ENCODE measurements at places on chromosomes 2 and 18.
A peak's percentile ranks its signal among the peaks of the same experiment; 100 is the strongest.

GRCh38 chr2:145551686-145552085 is 1031.8 kb upstream of the ZEB2 start:
- DNase-seq: no peak

GRCh38 chr2:191675807-191676721 is 1.9 kb upstream of the NABP1 start:
- DNase-seq: no peak

DNA sequence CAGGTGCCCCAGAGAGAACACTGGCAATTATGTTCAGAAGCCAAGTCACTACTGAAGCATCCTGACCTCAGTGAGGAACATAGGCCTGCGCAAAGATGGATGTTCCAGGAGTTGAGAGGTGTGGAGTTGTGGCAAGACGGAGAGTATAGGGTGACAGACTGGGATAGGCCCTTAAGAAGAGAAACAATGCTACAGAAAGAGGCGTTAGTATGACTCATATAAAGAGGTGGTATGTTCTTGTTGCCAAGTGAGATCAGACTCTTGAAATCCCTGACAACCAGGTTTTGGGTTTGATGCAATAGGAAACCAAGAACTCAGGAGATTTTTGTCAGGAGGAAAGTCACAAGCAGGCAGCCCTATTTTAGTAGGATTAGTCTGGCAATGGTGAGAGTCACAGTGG is 185.6 kb downstream of the RIT2 start:
- no peak for DNase-seq

- no peak for DNase-seq
These were observed 41.1 kb upstream of the REG3G start for GRCh38 chr2:78984386-78984785.

- DNase-seq: no peak
These were observed 75.2 kb downstream of the TMEFF2 start for GRCh38 chr2:192119536-192119935.

DNA sequence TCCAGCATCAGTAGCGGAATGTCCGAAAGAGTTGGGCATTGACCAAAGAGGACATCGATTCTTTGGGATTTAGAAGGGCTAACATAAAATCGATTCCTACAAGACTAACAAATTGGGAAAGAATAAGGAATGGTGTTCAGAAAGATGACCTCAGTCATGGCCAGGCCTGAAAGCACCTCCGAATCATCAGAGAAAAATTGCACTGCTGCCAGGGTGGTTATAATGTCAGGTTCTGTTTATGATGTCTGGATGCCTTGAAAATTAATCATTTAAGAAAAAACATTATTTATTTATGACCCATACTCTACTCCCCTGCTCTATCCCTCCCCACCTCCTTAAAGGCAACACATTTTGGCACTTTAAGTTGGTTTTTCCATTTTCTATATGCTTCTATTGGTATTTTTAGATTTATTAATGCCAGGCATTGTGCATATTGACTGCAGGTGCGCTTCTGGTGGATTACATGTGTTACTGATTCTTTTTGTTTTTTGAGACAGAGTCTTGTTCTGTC is 104.7 kb downstream of the MYCN start:
- no peak for DNase-seq

DNA sequence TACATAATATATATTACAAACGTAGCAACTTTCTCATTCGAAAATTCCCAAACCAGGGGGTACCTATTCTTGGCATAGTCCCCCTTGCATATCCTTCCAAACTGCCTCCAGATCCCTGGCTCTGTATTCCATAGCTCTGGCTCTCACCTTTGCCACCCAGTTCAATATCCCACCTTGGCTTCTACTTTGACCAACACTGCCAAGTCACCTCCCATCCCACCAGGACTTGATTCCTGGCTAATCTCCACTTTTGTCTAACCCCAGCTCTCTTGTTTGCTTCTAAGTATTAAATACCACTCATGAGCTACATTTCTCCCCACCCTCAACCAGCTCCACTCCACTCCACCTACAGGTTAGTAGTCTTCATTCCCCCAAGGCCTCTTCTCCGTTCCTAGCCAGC is 103.2 kb upstream of the WDR75 start:
- no peak for DNase-seq

GRCh38 chr18:22098563-22098989 is 70.8 kb upstream of the GATA6 start:
- no peak for DNase-seq

- DNase-seq: no peak
These were observed 8.9 kb downstream of the RAB31 start for GRCh38 chr18:9716780-9717563.

DNA sequence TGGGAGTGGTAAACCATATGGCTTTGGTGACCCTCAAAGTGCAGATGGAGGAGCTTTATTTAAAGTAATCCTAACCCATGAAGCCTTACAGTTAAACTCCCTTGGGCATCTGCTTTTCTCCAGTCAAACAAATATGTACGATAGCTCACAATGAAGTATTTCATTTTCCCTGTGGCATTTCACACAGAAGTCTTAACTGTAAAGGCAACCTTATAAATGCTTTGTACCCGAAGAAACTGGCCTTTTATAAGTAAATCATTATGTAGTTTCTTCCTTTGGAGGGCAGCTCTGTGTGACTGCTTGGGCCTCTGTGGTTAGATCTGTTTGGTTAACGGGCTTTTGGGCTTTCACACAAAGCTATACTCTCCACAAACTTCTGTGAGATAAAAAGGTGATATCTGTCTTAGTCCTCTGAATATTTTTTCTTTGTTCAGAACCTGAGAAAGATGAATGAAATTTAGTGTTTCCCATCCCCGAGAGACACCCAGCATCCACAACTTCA is 46.6 kb downstream of the SCN1A start:
- no peak for DNase-seq

- DNase-seq: no peak
These were observed 23.5 kb upstream of the DNMT3A start for GRCh38 chr2:25365241-25365640.

GRCh38 chr2:41723526-41723925 is 324.3 kb upstream of the PKDCC start:
- DNase-seq: no peak

GRCh38 chr2:213476641-213477040 is 192.4 kb downstream of the SPAG16 start:
- DNase-seq: no peak

DNA sequence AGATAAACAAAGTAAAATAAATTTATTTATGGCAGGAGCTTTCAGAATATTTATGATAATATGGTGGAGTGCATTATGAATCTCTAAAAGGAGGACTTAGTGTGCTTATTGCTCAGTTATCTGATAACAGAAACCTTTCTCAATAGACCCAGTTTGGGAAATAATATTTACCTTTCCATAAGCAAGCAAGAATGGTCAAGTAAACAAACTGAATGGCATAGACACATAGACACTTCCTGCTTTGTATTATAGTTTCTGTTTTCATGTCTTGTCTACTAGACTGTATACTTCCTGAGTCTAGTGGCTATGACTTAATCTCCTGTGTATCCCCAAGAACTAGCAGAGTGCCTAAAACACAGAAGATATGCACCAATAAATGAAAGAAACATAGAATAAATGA is 87.8 kb downstream of the UPP2 start:
- no peak for DNase-seq

DNA sequence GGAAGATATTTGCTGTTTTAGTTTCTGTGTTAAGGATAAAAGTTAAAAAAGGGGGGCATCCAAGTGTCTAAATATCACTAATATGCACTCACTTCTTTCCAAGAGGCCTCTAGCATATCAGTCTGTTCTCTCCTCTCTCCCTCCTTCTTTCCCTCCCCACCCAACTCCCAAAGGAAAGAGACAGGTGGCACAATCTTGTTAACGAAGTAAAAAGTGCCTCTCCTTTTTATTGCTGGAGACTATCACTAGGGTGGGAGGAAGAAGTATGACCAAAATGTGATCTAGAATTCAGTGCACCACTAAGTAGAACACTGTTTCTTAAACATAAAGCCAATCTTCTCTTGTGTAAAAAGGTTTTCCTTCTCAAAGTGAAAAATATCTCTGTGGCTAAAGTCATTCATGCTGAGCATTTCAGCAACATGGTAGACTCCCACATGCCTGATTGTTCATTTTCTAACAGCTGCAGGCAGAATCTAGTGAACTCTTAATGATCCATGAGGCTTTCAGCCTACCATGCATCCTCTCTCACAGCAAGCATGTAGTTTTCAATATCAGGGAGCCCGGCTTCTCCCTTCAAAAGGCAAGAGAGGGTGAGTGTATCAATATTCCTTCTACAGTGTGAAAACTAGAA is 39.5 kb downstream of the RNU4ATAC start:
- DNase-seq: no peak

DNA sequence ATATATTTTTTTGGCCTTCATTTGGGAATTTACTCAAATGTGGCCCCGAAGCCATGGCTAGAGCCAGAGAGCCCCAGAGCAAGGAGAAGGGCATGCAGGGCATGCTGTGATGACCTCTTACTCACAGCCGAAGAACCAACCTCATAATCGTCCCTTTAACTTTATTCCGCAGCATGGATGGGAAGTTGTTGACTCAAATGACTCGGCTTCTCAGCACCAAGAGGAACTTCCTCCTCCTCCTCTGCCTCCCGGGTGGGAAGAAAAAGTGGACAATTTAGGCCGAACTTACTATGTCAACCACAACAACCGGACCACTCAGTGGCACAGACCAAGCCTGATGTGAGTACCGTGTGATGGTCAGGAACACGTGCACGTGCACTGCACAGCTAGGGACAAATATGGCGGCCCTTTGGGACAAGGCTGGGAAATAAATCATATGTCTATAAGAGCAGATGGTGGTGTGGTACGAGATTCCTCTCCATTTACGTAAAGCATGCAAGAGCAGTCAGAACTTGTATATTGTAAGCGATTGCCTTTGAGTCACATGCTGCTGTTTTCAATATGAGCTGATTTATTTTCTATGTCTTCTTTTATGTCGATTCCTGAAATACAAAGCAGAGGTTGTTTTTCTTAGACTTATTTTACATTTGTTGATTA is 280.9 kb downstream of the NEDD4L start:
- DNase-seq: no peak

- peak; percentile 68 for DNase-seq
These were observed at the start of gene CABLES1 for GRCh38 chr18:23134780-23135549. Gene CABLES1, plus strand, starts transcription at chr18:23135485. Its CDS starts 278 bp downstream, at chr18:23135763.

- DNase-seq: peak; percentile 81
These were observed 93.7 kb upstream of the KLHL29 start for GRCh38 chr2:23291239-23291638.

DNA sequence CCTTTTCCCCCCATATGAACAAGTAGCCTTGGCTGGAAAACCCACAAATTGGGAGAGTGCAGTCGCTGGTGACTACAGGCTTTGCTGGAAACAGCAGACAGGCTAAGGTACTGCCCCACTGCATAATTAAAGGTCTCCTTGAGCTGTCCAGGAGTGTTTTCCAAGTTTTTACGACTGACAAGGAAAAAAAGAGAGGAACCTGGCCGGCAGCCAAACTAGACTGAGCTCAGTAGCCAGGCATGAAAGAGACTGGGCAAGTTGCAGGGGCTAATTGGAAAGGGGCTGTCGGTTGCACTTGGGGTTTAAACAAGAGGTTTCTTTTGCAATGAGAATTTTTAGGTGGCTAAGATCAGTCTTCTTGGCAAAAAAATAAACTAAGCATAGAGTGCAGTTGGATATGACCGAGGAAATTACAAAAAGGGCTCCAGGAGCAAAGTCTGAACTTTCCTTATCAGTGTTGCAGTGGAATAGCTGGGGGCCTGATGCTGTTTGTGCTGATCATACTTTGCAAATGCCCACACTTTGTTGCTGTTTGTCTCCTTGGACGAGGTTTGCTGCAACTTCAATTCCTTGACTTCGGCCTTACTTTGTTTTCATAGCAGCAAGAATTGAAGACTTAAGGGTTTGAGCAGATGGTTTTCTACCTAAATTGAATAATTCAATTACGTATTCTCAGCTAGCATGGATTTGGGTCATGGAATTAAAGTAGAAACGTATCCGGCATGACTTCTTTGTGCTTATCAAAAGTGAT is 2.1 kb downstream of the GULP1 start:
- DNase-seq: peak; percentile 85

DNA sequence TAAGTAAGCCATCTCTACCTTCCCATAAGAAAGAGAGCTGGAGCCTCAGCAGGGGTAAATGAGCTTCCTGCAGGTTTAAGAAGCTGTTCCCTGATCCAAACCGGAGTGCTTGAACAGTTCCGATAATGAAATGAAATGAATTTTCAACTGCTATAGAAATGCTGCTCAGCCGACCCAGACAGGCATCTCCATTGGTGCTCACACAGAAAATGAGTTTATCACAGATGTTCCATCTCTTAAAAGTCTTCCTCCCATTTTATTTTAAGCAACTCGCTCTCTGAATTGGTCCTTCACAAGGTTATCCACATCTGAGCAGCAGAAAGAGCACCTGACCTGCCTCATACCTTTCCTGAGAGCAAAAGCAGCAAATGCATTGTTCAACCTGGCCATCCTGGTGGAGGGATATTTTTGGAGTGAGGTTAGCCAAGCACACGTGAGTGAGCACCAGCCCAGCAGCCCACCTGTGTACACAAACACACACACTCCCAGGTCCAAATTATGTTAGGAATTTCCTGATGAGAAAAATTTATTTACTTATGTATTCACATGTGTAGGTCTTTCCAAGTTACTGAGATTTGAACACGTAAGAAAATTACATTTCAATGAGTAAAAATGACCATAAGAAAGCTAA is 42.2 kb upstream of the CCDC68 start:
- no peak for DNase-seq

DNA sequence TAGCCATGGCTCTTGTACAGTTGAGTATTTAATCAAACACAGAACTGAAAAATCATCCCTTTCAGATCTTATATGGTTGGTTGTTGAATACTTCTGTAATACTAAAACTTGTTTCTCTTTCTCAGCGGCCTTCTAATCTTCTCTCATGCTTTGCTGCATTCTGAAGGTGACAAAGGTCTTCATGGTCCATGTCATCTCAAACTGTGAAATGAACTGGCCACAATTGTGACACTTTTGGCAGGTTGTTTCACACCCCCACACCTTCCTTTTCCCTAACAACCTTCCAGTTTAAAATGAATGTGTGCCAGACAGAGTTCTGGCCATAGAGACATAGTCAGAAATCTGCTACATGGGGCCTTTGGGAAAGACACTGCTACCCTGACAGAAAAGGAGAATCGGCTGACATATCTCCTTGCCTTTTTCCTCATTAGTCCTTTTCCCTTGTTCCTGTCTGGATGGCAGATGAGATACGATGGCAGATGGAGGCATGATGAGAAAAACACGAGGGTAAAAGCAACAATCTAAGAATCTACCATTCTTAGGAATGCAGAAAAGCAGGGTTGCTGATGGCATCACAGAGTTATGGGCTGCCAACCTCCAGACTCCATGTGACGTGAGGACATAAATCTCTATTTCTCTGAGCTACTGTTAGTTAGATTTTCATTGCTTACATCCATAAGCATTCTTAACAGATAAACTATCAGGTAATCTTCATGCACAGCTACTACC is 106.5 kb downstream of the PIGN start:
- DNase-seq: no peak

DNA sequence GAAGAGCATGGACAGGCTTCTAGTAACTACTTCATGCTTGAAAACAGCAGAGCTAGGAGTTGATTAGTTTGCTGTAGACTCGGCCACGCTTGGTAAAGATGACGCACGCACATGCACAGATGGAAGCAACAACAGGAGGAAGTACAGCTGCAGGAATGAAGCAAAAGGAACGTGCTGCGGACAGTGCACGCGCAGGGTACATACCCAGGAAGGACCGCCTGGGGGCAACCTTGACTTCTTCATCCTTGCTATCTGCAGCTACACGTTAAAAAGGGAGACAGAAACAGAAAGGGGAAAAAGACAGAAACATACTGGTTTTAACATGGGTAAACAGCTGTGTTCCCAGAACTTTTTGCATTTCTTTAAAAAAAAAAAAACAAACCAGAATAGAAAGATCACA is 17.7 kb downstream of the SLC66A2 start:
- DNase-seq: peak; percentile 2

GRCh38 chr2:120360307-120360855 is 14.4 kb downstream of the INHBB start:
- DNase-seq: no peak
